ENCODE measurements at places on chromosomes 2 and 18.

- no peak for DNase-seq
Measured at GRCh38 chr2:109372171-109372568, 241.6 kb downstream of the SEPTIN10 start.

- DNase-seq, result no peak
Measured at GRCh38 chr2:122028371-122029100, 273.1 kb downstream of the TSN start.

DNA sequence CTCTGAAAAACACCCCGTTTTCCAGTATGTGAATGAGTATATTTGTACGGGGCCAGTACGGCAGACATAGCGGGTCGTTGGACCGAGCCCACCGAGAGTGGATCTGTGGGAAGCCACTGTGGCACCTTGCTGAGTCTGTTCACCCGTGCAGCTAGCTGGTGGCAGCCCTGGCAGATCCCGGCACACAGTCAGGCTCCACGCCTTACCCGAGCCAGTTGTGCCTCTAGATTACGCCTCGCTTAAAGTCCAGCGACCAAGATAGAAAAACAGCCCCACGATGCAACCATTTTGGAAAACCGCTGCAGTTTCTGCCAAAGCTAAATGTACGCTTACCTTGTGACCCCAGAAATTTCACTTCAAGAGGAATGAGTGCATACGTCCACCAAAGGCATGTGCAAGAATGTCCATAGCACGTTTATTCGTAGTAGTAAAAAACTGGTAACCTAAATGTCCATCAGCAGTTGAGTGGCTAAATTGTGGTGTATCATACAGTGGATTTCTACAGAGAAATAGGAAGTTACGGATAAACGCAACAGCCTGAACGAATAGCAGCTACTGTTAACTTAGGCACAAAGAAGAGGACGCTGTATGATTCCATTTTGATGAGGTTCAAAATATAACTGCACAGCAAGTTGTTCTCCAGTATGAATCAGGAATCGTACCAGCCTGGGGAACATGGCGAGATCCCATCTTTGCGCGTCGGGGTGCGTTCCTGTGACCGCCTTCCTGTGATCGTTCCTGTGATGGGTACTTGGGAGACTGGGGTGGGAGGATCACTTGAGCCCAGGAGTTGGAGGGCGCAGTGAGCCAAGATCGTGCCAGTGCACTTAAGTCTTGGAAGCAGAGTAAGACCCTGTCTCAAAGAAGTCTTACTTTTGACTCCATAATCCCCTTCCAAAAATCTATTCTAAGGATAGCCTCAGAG lies 688 bp upstream of the WDR33 start:
- no peak for DNase-seq

- DNase-seq, result no peak
Measured at GRCh38 chr2:85843543-85843942, 45.2 kb downstream of the ST3GAL5 start.

DNA sequence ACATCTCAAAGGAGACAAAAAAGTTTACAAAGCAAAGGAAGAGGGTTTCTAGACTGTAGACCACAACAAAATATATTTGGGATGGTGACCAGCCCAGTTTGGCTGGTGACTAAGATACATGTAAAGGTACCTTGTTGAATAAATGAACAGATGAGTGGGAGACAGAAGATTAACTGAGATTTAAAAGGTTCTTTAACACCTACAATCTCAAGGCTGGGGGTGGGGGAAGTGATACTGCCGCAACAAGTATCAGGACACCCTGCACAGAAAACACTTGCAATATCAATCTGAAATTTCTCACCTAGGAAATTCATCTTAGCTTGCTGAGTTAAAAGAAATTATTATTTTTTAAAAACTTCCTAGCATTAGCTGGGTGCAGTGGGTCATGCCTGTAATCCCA lies 8.3 kb downstream of the RNF149 start:
- DNase-seq, result no peak

DNA sequence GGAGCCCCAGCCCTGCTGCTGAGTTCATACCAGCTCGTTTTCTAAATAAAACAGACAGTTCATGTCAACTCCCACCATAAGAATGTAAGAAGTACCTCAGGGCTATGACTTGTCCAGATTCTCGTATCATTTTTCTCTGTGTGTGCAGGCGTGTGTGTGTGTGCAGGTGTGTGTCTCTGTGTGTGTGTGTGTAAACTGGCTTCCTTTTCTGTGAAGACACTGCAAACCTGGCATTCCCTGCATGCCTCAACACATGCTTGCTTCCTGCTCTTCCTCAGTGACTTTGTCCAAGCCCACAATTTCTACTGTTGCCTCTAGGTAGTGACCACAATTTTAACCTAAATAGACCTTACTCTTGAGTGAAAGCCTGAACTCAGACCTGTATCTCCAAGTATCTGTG lies 879.0 kb downstream of the SLC4A3 start:
- no peak for DNase-seq

DNA sequence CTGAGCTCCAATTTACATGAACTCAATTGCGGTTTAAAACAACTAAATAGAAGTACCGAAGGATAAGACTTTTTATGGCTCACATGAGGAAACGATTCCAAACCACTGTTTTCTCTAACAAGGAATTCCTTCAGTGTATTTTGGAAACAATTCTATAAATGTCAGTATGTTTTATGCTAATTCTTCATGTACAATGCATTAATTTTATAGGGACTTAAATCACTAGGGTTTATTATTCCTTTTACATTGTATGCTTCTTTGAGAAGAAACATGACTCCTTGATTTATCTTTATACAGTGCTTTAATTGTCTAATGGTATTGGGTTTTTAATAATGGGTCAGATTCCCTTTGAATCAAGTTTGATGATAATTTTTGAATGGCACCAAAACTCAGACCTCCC lies 566.8 kb downstream of the EPHA4 start:
- no peak for DNase-seq

GRCh38 chr2:162126527-162126926 lies 25.5 kb downstream of the GCG start:
- DNase-seq, result no peak

GRCh38 chr2:233100192-233100998 lies 40.3 kb downstream of the INPP5D start:
- no peak for DNase-seq

DNA sequence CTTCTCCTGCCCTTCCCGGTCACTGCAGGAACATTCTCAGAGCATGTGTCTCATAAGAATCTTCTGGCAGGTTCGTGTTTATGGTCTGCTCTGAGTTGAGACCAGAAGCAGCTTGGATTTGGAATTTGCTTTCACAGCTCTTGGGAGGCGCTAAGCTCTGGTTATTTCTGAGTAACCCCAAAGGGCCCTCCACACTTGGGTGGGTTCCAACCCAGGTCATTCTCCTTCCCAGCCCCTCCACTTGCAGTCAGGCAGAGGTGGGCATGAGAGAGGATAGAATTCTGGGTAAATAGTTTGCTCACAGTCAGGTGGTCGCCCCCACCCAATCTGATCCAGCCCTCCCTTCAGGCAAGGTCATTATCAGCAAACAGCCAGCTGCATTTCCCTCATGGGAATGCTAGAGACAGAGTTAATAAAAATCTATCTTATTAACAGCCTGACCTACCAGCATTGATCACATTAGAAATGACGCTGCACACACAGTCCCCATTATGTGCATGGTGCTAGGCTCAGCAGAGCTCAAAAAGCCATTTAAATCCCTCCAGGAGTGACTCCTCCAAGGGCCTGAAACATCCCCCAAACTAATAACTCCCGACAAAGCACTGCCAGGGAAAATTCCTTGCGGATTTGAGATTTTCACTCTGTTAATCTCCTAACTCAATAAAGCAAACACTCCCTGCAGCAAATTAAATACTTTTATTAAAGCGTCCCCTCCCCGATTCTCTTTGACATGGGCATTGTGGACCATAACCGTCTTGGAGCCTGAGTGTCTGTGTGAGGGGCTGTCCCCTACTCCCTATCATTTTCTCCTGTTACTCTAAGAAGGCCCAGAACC lies 61.9 kb downstream of the SLC4A5 start:
- DNase-seq, result no peak

DNA sequence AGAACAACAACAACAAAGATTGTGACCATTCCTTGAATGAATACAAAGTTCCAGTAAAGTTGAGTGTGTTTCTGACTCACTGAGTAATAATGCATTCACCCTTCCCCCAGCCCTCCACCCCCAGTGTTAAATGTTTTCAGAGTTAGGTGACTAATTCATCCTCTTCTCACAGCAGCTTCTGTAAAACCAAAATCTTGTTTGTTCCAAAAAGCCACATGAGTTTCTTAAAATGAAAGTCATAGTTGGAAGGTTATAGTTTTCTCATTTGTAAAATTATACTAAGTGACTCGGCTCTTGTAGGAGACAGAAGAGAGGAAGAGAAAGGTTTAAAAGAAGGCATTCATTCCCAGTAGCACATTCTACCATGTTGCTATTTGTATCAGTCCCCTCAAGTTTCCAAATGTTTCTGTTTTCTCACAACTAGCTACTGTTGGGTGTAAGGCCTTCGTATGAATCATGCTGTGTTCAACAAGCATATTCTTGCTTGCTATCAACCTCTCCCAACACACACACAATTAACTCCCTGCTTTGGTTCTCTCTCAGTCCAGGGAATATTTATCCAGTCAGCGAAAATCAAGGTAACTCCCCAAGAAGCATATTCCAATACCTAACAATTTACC lies 75.3 kb downstream of the MBD2 start:
- no peak for DNase-seq

DNA sequence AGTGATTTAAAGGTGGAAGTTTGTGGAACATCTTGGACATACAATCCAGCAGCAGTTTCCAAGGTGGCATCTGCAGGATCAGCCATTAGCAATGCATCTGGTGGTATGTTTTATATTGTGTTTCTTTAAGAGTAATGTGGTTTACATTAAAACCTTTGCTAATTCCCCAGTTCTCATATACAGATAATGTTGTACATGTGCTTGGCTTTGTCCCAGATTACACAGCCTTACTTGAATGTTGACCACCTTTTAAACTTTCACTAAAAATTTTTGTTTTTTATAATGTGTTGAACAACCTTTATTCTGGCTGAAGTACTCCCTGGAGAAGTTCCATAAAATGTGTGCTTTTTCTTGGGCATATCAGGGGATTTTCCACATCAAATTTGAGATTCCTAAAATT lies 57.5 kb downstream of the MIB1 start:
- no peak for DNase-seq

DNA sequence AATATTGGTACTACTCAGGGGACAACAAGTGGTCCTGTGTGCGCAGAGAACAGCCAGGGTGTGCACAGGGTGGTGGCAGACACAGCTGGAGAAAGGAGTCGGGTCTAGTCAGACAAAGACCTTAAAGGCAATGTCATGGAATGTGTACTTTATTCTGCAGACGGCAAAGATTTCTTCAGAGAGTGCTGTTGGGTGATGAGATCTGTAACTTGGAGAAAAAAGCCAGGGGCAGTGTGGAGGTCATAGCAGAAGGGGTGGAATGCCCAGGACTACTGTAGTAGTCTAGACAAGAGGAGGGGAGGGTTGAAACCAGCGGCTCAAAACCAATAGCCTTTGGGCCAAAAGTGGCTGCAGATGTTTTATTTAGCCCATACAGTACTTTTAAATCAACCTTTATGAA lies 121.3 kb upstream of the ZFP36L2 start:
- no peak for DNase-seq

GRCh38 chr2:6576302-6576701 lies 289.4 kb downstream of the CMPK2 start:
- DNase-seq, result no peak

DNA sequence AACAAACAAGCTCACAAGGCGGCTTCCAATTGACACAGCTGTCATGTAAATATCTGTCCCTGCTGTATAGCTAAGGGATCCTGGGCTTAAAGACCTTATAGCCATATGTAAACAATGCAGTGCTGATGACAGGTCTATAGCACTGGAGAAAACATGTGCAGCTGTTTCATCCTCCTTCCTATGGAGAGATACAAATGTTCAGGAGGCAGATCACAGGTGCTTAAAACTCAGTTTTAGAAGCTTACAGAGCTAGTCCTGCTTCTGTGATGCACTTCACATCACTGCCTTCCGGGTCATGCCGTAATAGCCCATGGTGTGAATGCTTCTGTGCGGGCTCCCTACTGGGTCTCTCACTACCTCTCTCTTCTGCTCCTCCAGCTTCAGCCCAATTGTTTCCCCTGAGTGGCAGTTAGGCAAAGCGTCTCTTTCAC lies 262.4 kb upstream of the CHST9 start:
- DNase-seq, result peak; percentile 12

DNA sequence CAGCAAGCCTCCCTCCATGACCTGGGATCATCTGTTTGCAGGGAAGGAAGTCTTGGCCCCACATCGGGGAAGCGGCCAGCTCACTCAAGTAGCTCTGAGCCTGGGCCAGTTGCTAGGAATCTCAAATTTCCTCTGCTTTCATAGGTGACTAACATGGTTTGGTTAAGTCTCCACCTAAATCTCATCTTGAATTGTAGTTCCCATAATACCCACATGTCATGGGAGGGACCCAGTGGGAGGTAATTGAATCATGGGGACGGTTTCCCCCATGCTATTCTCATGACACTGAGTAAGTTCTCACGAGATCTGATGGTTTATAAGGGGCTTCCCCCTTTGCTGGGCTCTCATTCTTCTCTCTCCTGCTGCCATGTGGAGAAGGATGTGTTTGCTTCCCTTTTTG lies 75.2 kb downstream of the LBH start:
- DNase-seq, result no peak

GRCh38 chr2:227939271-227940027 lies 68.0 kb downstream of the DAW1 start:
- DNase-seq, result peak; percentile 23

DNA sequence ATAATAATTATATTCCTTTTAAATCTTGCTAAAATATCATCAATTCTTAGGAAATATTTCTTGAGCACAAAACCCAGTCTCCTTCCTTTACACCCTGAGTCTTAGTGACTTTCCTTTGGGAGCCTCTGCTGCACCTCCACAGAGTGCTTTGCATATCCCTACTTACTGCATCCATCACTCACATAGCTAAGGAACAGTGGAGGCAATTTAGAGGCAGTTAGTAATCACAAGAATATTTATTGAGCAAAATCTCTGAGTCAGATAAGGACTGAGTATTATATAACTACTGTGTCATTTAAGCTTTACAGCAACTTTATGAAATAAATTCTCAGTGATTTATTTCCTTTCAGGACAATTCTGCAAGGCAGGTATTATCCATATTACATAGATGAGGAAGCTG lies 327.7 kb downstream of the TMX3 start:
- no peak for DNase-seq

- DNase-seq, result no peak
Measured at GRCh38 chr2:173238385-173238784, 116.3 kb upstream of the CDCA7 start.

GRCh38 chr2:216289470-216289869 lies 82.8 kb downstream of the MARCHF4 start:
- no peak for DNase-seq

- no peak for DNase-seq
Measured at GRCh38 chr18:55483266-55483871, 104.6 kb downstream of the TCF4 start.

DNA sequence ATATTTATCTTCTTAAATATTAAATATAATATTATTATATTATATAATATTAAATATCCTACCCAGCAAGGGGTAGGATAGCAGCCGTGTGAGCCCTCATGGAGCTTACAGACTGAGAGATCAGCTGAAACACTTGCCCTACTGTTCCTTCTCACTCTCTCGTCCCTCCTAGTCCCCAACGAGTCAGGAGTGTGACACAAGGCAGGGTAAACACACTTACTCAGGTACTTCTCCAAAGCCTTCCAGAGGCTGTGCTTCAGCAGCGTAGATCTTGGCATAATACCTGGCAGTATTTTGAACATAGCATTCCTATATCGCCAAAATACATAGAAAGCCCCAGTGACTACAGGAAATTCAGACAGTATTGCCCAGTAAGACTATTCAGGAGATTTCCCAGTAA lies 114.1 kb downstream of the ALPK2 start:
- DNase-seq, result no peak

All from NCI-H1092 (cell line).